Aorta (tissue), 5 donors: ENCODE measurements at places on chromosomes 3 and 15.
A peak's percentile ranks its signal among the peaks of the same experiment; 100 is the strongest.

GRCh38 chr3:120331076-120331475, 18.1 kb downstream of the LRRC58 start:
- no peak for DNase-seq

DNA sequence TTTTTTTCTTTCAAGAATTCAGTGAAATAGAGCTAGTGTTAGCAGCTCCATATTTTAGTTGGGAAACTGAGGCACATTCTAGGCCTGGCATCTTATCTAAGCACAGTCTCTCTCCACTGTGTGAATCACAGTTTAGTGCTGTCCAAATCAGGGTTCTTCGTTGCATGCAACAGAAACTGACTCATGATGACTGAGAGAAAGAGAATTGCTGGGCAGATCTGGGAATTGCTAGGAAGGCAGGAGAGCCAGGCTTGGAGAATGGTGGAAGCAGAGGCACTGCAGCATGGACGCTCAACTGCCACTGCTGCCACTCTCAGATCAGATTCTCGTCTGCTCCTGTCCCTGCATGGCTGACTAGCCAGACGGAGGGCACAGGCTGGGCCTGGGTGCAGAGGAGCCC, 40.7 kb upstream of the CHST2 start:
- no peak for DNase-seq

GRCh38 chr3:149790268-149790667, 2.1 kb downstream of the ANKUB1 start:
- no peak for DNase-seq

DNA sequence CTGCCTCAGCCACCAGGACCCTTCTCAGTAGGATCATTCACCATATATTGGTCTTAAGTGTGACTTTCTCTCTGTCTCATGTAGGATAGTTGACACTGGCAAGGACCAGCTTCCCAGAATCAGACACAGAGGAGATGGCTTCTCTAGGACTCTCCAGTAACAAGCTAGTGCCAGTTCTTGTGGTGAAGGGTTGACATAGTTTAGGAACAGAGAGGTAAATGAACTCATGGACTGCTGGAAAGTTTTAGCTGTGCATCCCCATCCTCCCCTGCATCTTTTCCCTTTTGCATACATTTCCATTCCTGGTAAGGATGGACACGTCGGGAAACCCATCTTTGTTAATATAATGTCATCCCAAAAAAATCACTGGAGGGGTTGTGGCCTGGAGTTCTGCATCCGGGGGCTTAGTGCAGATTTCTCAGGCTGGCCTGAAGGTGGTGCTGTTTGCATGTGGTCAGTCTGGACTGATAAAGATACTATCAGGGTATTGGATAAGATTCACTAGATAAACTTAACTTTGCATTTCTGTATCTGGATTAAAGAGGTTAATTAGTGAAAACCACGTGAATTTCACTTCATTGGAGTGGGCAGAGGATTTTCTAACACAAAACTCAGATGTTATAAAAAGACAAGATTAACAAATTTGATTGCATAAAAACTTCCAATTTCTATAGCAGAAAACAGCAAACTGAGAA, 110.8 kb downstream of the TBC1D2B start:
- no peak for DNase-seq

- DNase-seq, result no peak
Measured at GRCh38 chr3:86865506-86865905, 125.4 kb downstream of the VGLL3 start.

GRCh38 chr3:171977860-171978259, 61.5 kb upstream of the FNDC3B start:
- no peak for DNase-seq

DNA sequence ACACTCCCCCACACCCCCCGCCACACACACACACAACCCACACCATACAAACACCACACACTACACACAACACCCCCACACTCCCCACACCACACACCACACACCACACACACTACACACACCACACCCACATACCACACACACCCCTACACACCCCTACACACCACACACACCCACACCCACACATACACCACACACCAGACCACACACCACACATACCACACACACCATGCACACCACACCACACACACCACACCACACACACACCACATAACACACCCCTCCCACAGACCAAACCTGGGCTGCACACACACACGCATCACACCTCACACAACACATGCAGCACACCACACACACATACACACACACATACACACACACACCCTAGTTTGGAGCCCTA, 1.8 kb upstream of the RASGRF1 start:
- no peak for DNase-seq

- DNase-seq, result no peak
Measured at GRCh38 chr3:53513556-53514190, 19.3 kb downstream of the CACNA1D start.

- no peak for DNase-seq
Measured at GRCh38 chr15:52124270-52124880, 11.8 kb upstream of the BCL2L10 start.

DNA sequence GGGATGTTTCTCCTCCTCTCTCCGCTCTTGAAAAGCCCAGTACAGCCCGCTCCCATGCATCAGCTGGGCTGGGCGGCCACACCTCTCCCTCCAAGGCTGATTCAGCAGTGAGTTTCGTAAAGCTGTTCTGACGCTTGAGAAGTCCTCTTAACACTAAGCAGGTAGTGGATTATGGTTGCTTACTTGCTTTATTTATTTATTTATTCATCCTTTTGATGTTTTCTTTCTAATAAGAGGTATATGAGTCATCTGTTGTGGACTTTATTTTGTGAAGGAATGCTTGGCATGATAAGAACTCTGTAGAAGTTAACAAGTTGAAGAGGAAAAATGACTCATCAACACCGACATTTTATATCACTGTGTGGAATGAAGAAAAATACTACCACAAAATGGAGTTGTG, 285.0 kb downstream of the SQOR start:
- DNase-seq, result no peak

DNA sequence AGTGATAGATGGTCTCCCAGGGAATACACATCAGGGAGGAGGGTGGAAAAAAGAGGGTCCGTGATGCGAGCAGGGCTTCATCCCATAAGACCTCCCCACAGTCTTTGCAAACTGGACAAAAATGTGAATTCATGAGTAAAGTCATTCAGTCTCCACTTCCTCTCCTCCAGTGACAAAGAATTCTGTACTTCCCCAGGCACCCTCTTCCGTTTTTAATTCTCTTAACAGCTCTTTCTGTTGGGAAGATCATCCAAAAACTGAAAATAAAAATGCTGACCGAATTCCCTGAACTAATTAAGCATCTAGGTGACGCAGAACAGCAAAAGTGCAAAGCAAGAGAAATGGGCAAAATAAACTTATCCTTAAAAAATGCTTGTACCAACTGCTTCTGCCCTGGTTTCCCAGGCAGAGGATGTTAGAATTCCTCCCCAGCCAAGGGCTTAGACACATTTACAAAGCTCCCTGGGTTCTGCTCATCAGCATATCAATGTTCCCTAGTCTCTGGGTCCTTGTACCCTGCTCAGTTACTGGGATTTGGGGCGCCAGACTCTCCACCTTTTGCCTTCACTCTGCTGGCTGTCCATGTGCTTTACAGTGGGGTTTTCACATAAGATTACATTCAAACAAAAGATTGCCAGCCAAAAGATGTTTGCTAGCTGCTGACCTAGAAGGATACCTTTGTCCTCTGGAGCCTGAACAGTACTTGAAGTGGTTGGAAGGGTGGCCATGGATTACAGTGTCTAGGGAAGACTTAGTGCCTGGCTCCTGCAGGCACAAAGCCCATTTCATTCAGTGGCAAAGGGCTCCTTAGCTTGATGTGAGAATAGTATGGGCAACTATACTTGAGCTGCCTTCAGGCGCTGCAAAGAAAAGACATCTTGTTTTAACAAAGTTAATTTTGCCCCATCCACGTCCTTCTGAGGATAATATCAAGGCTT, 69.4 kb downstream of the ARNT2 start:
- DNase-seq, result no peak

GRCh38 chr3:111608383-111608782, 13.2 kb upstream of the ZBED2 start:
- DNase-seq, result no peak

- no peak for DNase-seq
Measured at GRCh38 chr15:38369936-38370478, 83.9 kb upstream of the FAM98B start.

- DNase-seq, result peak; percentile 87
Measured at GRCh38 chr15:66946578-66947164, 118.7 kb upstream of the SMAD3 start.

GRCh38 chr3:13577181-13578121, 28.5 kb downstream of the FBLN2 start:
- DNase-seq, result no peak

DNA sequence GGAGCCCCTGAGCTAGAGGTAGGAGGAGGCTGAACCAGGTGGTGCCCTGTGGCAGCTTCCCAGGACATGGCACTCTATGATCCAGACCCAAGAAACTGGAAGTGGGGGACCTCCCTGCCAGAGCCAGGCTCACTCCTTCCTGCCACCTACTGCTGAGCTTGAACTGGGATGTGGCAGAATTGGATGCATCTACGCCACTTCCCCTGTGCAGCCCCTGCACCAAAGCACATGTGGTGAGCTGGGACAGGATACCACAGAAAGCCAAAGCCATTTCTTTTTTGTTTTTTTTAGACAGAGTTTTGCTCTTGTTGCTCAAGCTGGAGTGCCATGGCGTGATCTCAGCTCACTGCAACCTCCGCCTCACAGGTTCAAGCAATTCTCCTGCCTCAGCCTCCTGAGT, 518.0 kb upstream of the PPP2R3A start:
- DNase-seq, result no peak

DNA sequence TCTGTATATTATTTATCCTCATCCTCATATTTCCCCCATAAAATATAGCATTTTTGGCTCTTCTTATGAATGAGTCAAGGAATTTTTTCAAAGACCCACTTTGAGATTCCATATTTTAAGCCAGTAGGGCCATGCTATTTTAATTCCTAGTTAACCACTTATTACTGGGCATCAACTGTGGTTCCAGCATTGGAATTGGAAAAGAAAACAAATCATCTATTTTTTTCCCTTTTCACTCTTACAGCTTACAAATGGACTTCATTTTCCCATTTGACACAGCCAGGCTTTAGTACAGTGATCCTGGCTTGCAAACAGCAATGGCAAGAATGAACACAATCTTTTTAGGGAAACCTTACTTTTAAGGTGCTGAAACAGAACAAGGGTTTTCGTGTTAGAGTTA, 19.4 kb upstream of the PLCL2 start:
- no peak for DNase-seq

DNA sequence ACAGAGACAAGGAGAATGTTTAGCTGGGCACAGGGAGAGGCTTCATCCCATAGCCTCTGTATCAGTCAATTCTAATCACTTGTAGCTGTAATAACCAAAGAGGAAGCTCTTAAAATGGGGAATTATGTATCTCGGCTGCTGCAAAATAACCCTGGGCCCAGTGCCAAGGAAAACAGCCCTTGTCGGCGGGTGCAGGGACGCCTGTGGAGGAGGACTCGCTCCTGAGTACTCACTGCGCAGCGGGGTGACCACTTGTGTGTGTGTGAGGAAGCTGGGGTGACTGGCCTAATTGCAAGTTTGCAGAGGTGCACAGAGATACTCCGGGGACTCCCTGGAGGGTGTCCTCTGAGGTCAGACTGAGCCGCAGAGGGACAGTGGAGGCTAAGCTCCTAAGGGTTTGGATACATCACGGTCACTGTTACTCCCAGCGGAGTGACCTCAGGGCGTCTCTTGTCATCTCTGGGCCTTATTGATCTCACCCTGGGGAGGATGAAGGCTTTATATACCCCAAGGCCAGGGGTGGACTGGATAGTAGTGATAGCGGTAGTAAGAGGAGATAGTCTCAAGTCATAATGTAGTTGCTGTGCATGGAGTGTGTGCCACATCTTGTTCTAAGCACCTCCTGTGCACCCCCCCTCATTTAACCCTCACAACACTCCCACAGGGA, 37.2 kb downstream of the SLC6A6 start:
- DNase-seq, result peak; percentile 86

DNA sequence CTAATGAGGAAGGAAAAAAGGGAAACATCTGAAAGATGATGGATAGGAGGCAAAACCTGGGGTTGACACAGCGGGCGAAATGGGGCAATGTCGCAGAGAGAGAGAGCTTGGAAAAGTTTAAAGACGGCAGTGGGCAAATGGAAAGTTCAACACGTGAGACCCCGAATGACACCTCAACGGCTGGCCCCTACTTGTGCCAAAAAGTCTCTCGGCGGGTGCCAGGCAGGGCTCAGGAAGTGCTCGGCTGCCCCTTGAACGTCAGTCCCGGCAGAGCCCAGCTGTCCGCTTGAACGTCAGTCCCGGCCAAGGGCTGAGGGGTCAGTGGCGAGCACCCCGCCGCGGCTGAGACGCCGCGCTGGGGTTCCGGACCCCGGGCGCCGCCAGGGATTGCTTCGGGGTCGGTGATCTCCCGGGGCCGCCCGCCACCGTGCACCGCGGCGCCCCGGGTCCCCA, 658 bp downstream of the EOGT start:
- DNase-seq, result peak; percentile 81

GRCh38 chr3:53411371-53411770, 64.0 kb upstream of the DCP1A start:
- no peak for DNase-seq

DNA sequence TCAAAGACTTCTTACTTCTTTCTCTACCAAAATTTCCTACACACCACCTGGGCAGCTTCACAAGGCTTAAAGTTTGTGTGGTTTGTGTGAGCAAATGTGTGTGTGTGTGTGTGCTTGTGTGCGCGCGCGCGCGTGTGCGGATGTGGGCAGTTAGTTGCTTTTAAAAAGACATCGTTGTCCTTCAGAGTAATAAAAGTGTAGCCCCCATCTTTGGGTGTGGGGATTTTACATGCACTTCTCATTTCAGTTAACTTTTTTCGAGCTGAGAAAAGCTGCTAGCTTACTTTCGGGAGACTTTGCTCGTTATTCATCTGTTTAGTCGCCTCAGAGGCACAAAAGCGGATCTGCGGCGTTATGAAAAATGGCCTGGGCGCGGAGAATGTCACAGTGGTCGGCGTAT, 36.0 kb downstream of the ZIC4 start:
- no peak for DNase-seq

GRCh38 chr15:51290720-51291119, 47.7 kb downstream of the CYP19A1 start:
- no peak for DNase-seq

- no peak for DNase-seq
Measured at GRCh38 chr3:56253941-56254665, 214.2 kb downstream of the ERC2 start.

DNA sequence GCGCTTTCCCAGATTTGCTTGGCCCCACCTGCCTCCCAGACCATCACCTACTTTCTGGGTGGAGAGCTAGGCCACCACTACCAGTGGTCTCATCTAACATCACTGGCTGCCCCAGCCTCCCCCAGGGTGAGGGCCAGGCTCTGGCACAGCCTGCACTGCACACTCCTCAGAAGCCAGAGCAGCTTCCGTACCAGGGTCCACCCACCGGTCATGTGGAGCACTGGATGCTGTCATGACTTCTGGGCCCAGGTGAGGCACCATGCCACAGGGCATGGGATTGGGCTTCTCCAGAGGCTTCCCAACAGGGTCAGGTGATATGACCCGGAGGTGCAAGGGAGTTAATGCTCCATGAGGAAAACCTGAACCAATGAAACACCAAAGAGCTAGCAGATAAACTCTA, 14.0 kb downstream of the MEGF11 start:
- no peak for DNase-seq
